ENCODE measurements at places on chromosomes 7 and 10.

DNA sequence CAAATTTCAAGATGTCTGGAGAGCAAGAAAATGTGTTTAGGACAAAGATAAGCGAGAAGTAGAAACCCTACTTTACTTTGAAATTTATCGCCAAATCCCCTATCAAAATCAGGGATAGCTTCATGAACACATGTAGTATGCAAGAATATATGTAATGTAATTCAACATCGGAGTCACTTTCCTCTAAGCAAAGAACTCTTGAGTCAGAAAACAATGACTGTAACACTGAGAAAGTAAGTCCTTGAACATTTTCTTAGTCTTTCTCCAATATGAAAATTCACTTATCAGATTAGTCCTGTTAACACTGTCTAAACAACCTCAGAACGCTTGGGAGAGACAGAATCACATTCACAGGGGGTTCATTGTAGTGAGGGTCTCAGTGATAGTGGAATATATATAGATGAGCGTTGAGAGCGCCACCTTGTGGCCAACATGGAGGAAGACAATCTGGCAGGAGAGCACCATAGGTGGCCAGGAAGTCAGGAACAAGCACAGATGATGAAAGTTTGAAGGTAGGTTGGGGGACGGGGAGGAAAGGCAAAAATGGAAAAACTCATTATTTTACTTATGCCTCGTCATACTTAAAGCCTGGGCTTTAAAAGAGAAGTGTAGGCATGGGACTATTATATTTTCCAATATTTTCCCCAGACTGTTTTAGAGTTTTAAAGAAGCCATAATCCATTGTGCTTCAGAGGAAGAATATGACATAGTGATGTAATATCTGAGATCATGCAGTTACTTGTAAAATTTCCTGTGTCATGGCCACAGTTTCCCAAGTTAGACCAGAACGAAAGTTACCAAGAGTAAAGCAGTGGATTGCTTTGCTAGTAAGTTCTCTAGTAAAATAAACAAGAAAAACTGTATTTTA is 115.5 kb upstream of the GNAI1 start:
- DNase-seq, result no peak

DNA sequence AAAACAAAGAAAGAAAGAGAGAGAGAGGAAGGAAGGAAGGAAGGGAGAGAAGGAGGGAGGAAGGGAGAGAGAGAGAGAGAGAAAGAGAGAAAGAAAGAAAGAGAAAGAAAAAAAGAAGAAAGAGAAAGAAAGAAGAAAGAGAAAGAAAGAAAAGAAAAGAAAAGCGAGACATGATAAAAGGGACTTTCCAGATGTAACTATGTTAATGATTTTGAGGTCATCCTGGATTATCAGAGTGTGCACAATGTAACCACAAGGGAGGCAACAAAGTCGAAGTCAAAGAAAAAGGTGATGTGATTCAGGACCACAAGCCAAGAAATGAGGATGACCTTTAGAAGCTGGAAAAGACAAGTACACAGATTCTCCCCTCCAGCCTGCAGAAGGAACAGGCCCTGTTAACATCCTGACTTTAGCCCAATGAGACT is 48.9 kb upstream of the PAX2 start:
- DNase-seq, result no peak

DNA sequence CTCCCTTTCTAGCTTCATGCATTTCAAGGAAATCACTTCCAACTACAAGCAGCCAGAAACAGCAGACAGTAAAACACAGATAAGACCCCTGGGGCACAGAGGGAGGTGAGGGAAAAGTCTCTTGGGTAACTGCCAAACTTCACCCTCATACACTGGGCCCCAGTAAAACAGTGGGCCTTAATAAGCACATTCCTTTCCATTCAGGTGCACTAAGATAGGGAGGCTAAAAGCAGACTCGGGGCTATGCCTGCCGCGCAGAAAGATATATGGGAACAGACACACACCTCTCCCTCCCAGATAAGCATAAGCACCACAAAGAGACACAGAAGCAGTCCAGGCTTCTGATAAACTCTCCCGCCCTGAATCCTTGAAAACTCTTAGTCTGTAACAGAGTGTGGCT is 117.0 kb downstream of the TYW1B start:
- DNase-seq, result no peak

GRCh38 chr10:35136263-35136815 is 9.7 kb downstream of the CREM start:
- no peak for DNase-seq

GRCh38 chr10:49387071-49387470 is 8.8 kb downstream of the DRGX start:
- DNase-seq, result no peak

GRCh38 chr10:62170732-62171131 is 97.9 kb downstream of the RTKN2 start:
- no peak for DNase-seq
